ENCODE measurements at places on chromosomes 12 and 14.

GRCh38 chr14:56002876-56003625, 115.2 kb upstream of the PELI2 start:
- no peak for DNase-seq

DNA sequence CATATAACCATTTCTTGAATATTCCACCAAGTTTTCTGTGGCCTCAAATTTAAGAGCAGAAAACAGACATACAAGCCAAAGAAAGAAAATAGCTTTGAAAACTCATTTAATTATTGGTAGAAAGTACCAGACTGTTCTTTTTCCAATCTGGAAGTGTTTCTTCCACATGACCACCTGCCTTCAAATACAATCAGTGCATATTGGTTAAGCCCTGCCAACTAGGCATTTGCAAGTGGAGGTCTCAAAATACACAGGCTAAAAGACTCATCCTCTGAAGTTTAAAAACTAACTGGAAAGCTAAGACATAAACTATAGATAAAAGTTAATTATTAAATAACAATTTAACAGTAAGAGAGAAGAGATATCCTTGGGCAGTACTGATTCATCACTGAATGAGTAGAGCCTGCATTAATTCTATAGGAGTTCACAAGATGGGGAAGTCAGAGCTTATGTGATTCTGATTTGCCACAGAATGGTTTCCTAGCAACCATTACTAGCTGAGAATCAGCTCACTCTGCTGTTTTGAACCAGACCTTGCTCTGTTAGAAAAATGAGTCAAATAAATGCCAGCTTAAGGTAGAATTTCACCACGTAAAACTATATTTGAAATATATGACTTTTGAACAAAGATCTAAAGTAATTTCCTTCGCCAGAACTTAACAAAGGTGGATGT, 433.8 kb downstream of the FUT8 start:
- peak; percentile 15 for DNase-seq

GRCh38 chr12:88375306-88376305, 204.7 kb downstream of the KITLG start:
- DNase-seq = no peak

- DNase-seq = no peak
Measured at GRCh38 chr12:42130672-42131402, 13.8 kb downstream of the GXYLT1 start.

GRCh38 chr14:95218006-95218405, 60.7 kb upstream of the DICER1 start:
- DNase-seq = no peak

DNA sequence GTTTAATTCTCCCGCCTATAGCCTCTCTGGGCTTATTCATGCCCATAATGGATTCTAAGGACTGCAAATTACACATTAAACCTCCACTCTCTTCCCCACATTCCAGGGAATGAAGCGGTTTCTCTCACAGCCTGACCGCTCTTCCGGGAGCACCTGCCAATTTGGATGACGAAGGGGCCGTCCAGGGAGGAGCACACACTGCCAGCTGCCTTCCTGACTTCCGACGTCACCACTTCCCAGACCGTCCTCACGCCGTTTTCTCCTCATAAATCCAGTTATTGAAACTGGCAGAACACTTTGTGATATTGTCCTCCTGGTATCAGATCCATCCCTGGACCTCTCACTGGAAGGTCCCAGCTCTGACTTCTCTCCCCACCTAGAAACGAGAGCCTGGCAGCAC, 87.6 kb downstream of the GCH1 start:
- DNase-seq = no peak

All from KG1 (cell line).